ENCODE measurements at places on chromosomes 13 and 19. TPM values are rescaled to one million over a fixed set of nuclear protein-coding genes. Genes with fewer than 3 reads are reported as not detected.

- H3K4me3 ChIP-seq = no peak overlapping the region
- H3K27ac ChIP-seq = peak overlapping the region; percentile 76
- no peaks in the 10 kb centered on the region for H3K4me1 ChIP-seq
- DNase-seq = peak; percentile 51
- no peaks in the 10 kb centered on the region for H3K27me3 ChIP-seq
- H3K36me3 ChIP-seq = no peaks in the 10 kb centered on the region
Observed at GRCh38 chr19:14023404-14024235, 4.3 kb upstream of the RLN3 start.

Gene C1QTNF9
- total RNA-seq = not detected

GRCh38 chr19:1577929-1578618 is 9.9 kb upstream of the MEX3D start:
- no peaks in the 10 kb centered on the region for H3K4me1 ChIP-seq
- no peak overlapping the region for H3K27ac ChIP-seq
- H3K4me3 ChIP-seq = no peak overlapping the region
- H3K27me3 ChIP-seq = no peaks in the 10 kb centered on the region

Gene CAMSAP3
- 7.1 TPM for total RNA-seq

- no peak overlapping the region for H3K27ac ChIP-seq
- H3K4me3 ChIP-seq = no peak overlapping the region
- no peaks in the 10 kb centered on the region for H3K27me3 ChIP-seq
- no peaks in the 10 kb centered on the region for H3K4me1 ChIP-seq
Observed at GRCh38 chr13:93248627-93249047, 22.0 kb downstream of the GPC6 start.

Gene MAG
- total RNA-seq = 45.0 TPM

Gene EHD2
- total RNA-seq = 60.6 TPM

Gene CYP4F2
- not detected for total RNA-seq

DNA sequence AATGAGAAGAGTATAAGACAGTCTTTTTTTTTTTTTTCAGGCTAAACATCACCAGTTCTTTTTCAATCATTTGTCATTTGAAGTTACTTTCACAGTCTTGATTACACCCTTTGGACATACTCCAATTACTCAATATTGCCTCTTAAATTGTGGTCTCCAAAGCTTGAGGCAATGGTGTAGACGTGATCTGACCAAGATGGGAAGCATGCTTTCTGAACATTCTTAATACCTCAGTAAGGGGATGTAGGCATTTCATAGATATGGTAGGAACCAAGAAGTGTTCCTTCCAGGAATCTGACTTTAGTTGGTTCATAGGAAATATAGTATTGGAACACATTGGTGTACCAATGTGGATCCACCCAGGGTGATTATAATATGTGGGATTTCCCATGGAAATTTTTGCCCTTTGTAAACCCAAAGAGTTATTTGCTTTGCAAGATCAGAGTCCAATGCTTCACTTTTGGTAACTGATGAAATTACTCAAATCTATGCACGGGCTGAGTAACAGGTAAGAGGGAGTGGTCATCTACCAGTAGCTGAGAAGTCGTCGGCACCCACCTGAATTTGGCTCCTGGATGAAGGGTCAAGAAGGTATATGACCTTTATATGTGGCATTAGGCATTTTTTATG is 62.2 kb downstream of the ERCC5 start:
- no peak overlapping the region for H3K27ac ChIP-seq
- H3K4me3 ChIP-seq = no peak overlapping the region
- H3K4me1 ChIP-seq = no peaks in the 10 kb centered on the region
- H3K27me3 ChIP-seq = peaks cover 4% of the 10 kb centered on the region

- H3K27ac ChIP-seq = no peak overlapping the region
- H3K36me3 ChIP-seq = no peaks in the 10 kb centered on the region
- no peak for DNase-seq
- no peaks in the 10 kb centered on the region for H3K4me1 ChIP-seq
- peaks cover 3% of the 10 kb centered on the region for H3K27me3 ChIP-seq
Observed at GRCh38 chr19:42154471-42155323, 22.5 kb upstream of the POU2F2 start.

Gene OVOL3
- total RNA-seq = not detected

Gene CCNA1
- 0.42 TPM for total RNA-seq

DNA sequence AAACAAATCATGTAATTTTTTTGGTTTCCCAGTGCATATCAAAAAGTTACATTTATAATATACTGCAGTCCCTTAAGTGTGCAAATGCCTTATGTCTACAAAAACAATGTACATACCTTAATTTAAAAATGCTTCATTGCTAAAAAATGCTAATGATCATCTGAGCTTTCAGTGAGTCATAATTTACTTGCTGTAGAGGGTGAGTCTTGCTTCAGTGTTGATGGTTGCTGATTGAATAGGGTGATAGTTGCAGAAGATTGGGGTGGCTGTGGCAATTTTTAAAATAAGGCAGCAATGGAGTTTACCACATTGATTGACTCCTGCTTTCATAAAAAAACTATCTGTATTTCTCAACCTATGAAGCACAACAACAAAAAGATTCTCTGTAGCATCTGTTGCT is 613.9 kb downstream of the TBC1D4 start:
- H3K4me1 ChIP-seq = peaks cover 6% of the 10 kb centered on the region
- H3K36me3 ChIP-seq = no peaks in the 10 kb centered on the region
- H3K4me3 ChIP-seq = no peak overlapping the region
- no peaks in the 10 kb centered on the region for H3K27me3 ChIP-seq

- H3K4me1 ChIP-seq = no peaks in the 10 kb centered on the region
- DNase-seq = no peak
- H3K36me3 ChIP-seq = no peaks in the 10 kb centered on the region
- no peak overlapping the region for H3K27ac ChIP-seq
- no peaks in the 10 kb centered on the region for H3K27me3 ChIP-seq
Observed at GRCh38 chr19:43286096-43286495, 16.8 kb upstream of the PSG9 start.

GRCh38 chr19:58554494-58555368 is at the start of gene CHMP2A:
CHMP2A (minus strand) TSS chr19:58555105; CDS start chr19:58554212, 893 bp downstream.
- no peaks in the 10 kb centered on the region for H3K27me3 ChIP-seq
- peak within 1 kb of the TSS; percentile 85 for H3K27ac ChIP-seq
- H3K4me1 ChIP-seq = peaks cover 40% of the 10 kb centered on the region
- H3K36me3 ChIP-seq = no peaks in the 10 kb centered on the region
- peak; percentile 99 for DNase-seq

- H3K27me3 ChIP-seq = no peaks in the 10 kb centered on the region
- H3K36me3 ChIP-seq = no peaks in the 10 kb centered on the region
- DNase-seq = no peak
- no peak overlapping the region for H3K4me3 ChIP-seq
- H3K4me1 ChIP-seq = peaks cover 41% of the 10 kb centered on the region
Observed at GRCh38 chr13:51607165-51607564, 22.9 kb downstream of the WDFY2 start.

DNA sequence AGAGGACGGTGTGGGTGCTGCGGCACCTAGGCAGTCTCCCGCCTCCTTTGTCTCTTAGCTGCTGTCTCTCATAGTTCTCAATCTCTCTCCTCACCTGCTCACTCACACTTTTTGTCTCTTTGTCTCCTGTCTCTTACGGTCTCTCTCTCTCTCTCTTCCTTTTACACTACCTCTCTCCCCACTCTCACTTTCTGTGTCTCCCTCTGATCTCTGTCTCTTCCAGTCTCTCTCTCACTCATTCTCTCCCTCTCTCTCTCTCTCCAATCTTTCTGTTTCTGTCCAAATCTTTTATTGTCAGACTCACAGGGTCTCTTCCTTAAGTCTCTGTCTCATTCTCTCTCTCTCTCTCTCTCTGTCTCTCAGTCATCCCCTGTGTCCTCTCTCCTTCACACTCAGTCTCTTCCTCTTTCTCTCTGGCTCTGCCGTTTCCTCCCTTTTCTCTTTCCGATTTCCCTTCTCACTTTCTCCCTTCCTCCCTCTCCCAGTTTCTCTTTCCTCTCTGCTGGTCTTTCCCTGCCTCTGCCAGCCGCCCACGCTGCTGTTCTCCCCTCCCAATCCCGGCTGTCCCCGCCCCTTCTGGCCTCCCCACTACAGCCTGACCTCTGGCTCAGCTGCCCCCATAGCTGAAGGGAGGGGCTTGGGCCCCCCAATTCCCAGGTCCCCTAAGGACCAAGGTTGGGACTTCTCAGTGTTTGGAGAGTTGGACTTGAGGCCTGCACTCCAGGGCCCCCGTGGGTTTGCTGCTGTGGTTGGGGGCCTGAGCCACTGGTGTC is at the start of gene PLEKHA4:
PLEKHA4 (minus strand) TSS at position 504 of the 773 bp plus-strand sequence. CDS start 997 bp downstream, outside the sequence.
- peak within 1 kb of the TSS; percentile 53 for H3K27ac ChIP-seq
- no peaks in the 10 kb centered on the region for H3K27me3 ChIP-seq
- no peak within 1 kb of the TSS for H3K4me3 ChIP-seq

GRCh38 chr13:82976499-82976898 is 905.8 kb downstream of the SLITRK1 start:
- H3K4me3 ChIP-seq = no peak overlapping the region
- H3K4me1 ChIP-seq = no peaks in the 10 kb centered on the region
- no peaks in the 10 kb centered on the region for H3K27me3 ChIP-seq
- DNase-seq = no peak
- no peaks in the 10 kb centered on the region for H3K36me3 ChIP-seq

DNA sequence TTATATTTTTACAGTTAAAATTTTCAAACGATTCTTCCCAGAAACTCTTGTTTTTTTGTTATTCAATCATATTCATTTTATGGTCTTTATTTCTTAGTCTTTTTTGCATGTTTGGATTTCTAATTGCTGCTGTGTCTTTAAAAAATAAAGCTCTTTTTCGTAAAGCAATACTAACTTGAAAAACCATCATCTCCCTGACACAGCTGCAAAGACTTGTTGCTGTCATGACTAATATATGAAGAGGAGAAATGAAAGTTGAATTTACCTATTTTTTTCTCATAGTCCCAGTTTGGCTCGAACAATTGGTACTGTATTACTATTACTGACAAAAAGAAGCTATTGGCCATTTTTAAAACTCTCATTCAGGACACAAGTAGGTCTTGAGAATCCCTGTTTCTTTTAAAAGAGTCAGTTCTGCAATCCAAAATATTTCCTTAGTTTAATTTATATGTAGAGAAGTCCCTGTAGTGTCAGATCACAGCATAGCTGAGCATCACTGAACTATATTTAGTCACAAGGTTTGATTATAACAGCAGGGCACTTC is 12.1 kb upstream of the SPART start:
- DNase-seq = no peak
- no peaks in the 10 kb centered on the region for H3K36me3 ChIP-seq
- no peak overlapping the region for H3K4me3 ChIP-seq
- H3K27ac ChIP-seq = no peak overlapping the region
- H3K27me3 ChIP-seq = no peaks in the 10 kb centered on the region
